ENCODE measurements at places on chromosomes 7 and 10.

DNA sequence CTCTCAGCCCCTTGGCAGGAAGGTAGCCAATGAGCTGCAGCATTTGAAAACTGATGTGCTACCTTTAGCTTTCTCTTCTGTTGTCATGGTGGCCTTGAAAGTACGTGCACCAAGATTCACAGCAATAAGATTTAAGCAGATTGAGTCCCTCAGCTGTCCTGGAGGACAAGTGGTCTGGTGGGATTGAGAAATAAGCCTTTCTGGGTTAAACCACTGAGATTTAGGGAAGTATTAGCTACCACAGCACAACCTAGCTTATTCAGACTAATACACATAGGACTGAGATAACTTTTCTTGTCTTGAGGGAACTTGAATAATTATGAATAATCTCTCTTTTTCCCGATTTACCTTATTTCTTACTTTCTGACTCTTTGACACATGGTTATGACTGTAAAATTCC, 324.0 kb downstream of the PTEN start:
- H3K27ac ChIP-seq = no peak overlapping the region
- no peaks in the 10 kb centered on the region for H3K27me3 ChIP-seq
- H3K36me3 ChIP-seq = no peaks in the 10 kb centered on the region
- no peaks in the 10 kb centered on the region for H3K4me1 ChIP-seq
- H3K4me3 ChIP-seq = no peak overlapping the region

GRCh38 chr10:63375859-63376258, 89.9 kb downstream of the JMJD1C start:
- no peaks in the 10 kb centered on the region for H3K4me1 ChIP-seq
- peaks cover 3% of the 10 kb centered on the region for H3K36me3 ChIP-seq
- no peaks in the 10 kb centered on the region for H3K27me3 ChIP-seq
- no peak overlapping the region for H3K27ac ChIP-seq
- H3K4me3 ChIP-seq = no peak overlapping the region

GRCh38 chr7:158255558-158255957, 332.1 kb downstream of the PTPRN2 start:
- H3K36me3 ChIP-seq = no peaks in the 10 kb centered on the region
- no peak overlapping the region for H3K4me3 ChIP-seq
- no peak for DNase-seq
- H3K27me3 ChIP-seq = no peaks in the 10 kb centered on the region

DNA sequence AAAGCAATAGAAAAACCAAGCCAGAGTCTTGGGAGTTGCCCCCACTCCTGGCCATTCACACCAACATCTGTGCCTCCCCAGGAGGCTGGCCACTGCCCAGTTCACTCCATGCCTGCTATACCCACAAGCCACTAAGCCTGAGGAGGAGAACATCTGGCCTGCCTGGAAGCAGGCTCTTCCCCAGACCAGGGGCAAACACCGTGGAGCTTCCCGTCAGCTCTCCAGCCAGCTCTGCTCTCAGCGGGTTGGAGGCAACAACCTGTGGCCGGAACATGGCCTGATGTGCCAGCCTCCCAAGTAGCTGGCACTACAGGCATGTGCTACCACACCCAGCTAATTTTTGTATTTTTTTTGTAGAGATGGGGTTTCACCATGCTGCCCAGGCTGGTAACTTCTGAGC, 9.1 kb upstream of the PTPRN2 start:
- H3K36me3 ChIP-seq = peaks cover 8% of the 10 kb centered on the region
- peaks cover 6% of the 10 kb centered on the region for H3K27me3 ChIP-seq
- no peak overlapping the region for H3K4me3 ChIP-seq
- DNase-seq = no peak

DNA sequence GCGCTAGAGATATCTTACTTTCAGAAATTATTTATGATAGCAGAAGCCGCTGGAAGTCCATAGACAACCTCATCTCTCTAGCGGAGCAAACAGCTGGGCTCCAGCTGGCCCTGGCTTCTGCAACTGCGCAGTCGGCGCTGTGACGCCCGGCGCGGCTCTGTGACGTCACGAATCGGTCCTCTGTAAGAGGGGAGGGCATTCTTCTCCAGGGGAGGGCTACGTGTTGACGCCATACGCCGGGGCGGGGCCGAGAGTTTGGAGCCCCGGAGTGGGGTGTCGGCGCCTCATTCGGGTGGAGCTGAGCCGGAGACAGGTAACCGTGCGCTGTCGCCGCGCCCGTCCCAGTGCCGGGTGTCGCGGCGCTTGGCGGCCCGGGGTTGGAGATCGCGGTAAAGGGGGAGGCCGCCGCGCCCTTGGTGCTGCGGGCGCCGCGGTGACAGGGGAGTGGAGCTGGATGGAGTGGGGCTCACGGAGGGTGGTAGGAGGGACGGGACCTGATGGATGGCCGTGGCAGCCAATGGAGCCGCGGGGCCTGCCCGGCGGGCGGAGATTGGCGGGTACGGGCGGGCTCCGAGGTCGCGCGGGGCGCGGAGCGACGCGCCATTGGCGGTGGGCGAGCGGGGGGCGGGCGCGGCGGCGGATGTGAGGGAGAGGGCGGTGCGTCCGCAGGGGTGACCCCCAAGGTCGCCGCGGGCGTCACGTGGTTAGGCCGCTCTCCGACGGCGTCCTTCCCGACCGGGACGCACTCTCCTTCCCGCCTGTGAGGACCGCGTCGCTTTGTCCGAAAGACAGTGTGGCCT, at the start of gene OGDH:
OGDH (plus strand) TSS at position 287 of the 800 bp plus-strand sequence. CDS start 17,717 bp downstream, outside the sequence.
- peaks cover 3% of the 10 kb centered on the region for H3K36me3 ChIP-seq
- H3K4me3 ChIP-seq = peak within 1 kb of the TSS; percentile 99
- DNase-seq = peak; percentile 99
- peak within 1 kb of the TSS; percentile 100 for H3K27ac ChIP-seq

- H3K27me3 ChIP-seq = no peaks in the 10 kb centered on the region
- peaks cover 17% of the 10 kb centered on the region for H3K4me1 ChIP-seq
- no peak overlapping the region for H3K4me3 ChIP-seq
- peaks cover 69% of the 10 kb centered on the region for H3K36me3 ChIP-seq
- no peak overlapping the region for H3K27ac ChIP-seq
- no peak for DNase-seq
These were observed 27.7 kb downstream of the SHOC2 start for GRCh38 chr10:110947061-110947595.

GRCh38 chr7:50073093-50073492, 20.0 kb downstream of the ZPBP start:
- no peak overlapping the region for H3K27ac ChIP-seq
- no peak overlapping the region for H3K4me3 ChIP-seq

- no peaks in the 10 kb centered on the region for H3K27me3 ChIP-seq
- no peak overlapping the region for H3K27ac ChIP-seq
- H3K4me3 ChIP-seq = no peak overlapping the region
- DNase-seq = no peak
- H3K36me3 ChIP-seq = no peaks in the 10 kb centered on the region
These were observed 31.9 kb downstream of the ANXA11 start for GRCh38 chr10:80173466-80173865.

GRCh38 chr7:85781606-85782005, 594.8 kb upstream of the SEMA3D start:
- no peak overlapping the region for H3K4me3 ChIP-seq
- H3K27ac ChIP-seq = no peak overlapping the region
- H3K36me3 ChIP-seq = no peaks in the 10 kb centered on the region
- H3K27me3 ChIP-seq = no peaks in the 10 kb centered on the region

DNA sequence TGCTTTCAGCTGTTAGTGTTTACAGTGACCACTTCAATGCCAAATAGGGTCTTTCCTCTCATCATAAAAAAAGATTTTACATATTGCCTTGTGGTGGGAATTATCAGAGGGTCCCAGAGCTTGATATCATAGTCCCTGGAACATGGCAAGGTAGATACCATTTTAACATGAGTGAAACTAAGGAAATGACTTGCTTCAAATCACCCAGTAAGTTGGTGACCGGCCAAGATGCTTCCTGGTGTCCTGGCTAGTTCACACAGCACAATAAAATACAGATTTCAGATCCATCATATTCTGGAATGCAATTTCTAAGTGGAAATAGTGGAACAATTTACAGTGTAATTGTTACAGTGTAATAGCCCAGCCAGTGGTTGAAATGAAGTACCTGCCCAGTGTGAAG, 36.6 kb downstream of the CNNM1 start:
- H3K4me3 ChIP-seq = no peak overlapping the region
- H3K36me3 ChIP-seq = no peaks in the 10 kb centered on the region
- no peak for DNase-seq
- no peak overlapping the region for H3K27ac ChIP-seq
- H3K4me1 ChIP-seq = no peaks in the 10 kb centered on the region
- peaks cover 12% of the 10 kb centered on the region for H3K27me3 ChIP-seq

- peaks cover 24% of the 10 kb centered on the region for H3K27me3 ChIP-seq
- no peak overlapping the region for H3K27ac ChIP-seq
- H3K4me1 ChIP-seq = no peaks in the 10 kb centered on the region
- no peak overlapping the region for H3K4me3 ChIP-seq
- H3K36me3 ChIP-seq = peaks cover 3% of the 10 kb centered on the region
These were observed 402.0 kb upstream of the RNF32 start for GRCh38 chr7:156238366-156239133.

DNA sequence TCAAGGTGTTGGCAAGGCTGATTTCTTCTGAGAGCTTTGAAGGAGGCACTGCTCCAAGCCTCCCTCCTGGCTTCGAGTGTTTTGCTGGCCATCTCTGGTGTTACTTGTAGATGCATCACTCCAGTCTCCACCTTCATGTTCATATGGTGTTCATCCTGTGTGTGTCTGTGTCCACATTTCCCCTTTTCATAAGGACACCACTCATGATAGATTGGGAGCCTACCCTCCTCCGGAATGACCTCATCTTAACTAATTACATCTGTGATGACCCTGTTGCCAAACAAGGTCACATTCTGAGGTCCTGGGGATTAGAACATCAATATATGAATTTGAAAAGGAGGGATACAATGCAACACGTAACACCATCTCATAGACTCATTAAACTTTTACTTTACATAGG, 119.0 kb downstream of the CREB5 start:
- no peak overlapping the region for H3K27ac ChIP-seq
- H3K4me3 ChIP-seq = no peak overlapping the region
- H3K4me1 ChIP-seq = peaks cover 27% of the 10 kb centered on the region
- no peaks in the 10 kb centered on the region for H3K27me3 ChIP-seq

GRCh38 chr7:47581804-47582763, at the start of gene TNS3:
Gene TNS3, minus strand, starts transcription at chr7:47582111. Its CDS starts 142,475 bp downstream, at chr7:47439636.
- H3K27ac ChIP-seq = peak within 1 kb of the TSS; percentile 29
- DNase-seq = peak; percentile 46
- peaks cover 16% of the 10 kb centered on the region for H3K27me3 ChIP-seq
- H3K36me3 ChIP-seq = no peaks in the 10 kb centered on the region
- H3K4me3 ChIP-seq = peak within 1 kb of the TSS; percentile 93

- no peak overlapping the region for H3K4me3 ChIP-seq
- H3K4me1 ChIP-seq = peaks cover 6% of the 10 kb centered on the region
- H3K36me3 ChIP-seq = no peaks in the 10 kb centered on the region
- H3K27ac ChIP-seq = no peak overlapping the region
These were observed 7.7 kb upstream of the CCDC172 start for GRCh38 chr10:116316503-116316902.

- peaks cover 55% of the 10 kb centered on the region for H3K27me3 ChIP-seq
- H3K36me3 ChIP-seq = no peaks in the 10 kb centered on the region
- no peaks in the 10 kb centered on the region for H3K4me1 ChIP-seq
These were observed 11.4 kb upstream of the KCP start for GRCh38 chr7:128921866-128922440.

DNA sequence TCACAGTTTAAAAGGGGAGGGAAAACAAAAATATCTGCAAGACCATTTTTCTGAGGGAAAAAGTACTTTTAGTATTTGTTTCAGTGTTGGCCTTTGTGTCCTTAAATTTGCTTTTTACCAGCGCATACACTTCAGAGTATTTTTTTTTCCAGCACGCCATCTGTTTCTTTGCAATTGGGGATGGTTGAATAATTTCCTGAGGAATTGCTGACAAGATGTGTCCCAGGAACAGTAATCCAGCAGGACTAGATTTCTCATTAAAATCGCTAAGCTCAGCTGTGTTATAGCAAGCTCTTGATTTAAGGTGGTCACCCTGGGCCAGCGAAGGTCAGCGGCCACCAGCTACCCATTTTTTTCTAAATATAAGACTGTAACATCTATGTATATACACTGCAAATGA, 156.9 kb upstream of the RHOBTB1 start:
- no peak for DNase-seq
- H3K4me1 ChIP-seq = no peaks in the 10 kb centered on the region
- H3K27ac ChIP-seq = no peak overlapping the region

DNA sequence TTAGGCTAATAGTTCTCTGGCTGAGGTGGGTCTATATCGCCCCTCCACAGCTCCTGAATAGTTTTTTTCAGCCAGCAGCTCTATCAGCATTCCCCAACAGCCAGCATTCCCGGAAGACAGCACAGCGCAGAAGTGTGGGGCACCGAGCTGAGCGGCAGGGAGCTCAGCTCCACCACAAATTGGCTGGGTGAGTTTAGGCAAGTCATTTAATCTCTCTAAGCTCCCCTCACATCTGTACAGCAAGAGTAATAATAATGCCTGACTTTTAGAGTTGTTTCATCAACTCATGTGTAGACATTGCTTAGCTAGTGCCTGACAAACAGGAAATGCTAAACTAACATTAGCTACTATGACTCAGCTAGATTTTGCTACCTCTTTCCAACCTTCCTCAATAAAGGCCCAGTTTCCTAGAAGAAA, 247.9 kb upstream of the PTN start:
- no peak for DNase-seq
- H3K4me1 ChIP-seq = peaks cover 6% of the 10 kb centered on the region
- no peaks in the 10 kb centered on the region for H3K36me3 ChIP-seq
- no peak overlapping the region for H3K27ac ChIP-seq

- H3K27ac ChIP-seq = no peak overlapping the region
- no peak overlapping the region for H3K4me3 ChIP-seq
- no peak for DNase-seq
- peaks cover 4% of the 10 kb centered on the region for H3K36me3 ChIP-seq
- H3K4me1 ChIP-seq = peaks cover 20% of the 10 kb centered on the region
- H3K27me3 ChIP-seq = peaks cover 10% of the 10 kb centered on the region
These were observed 319.8 kb downstream of the ADARB2 start for GRCh38 chr10:1417574-1417973.

Measured in neural crest cell (in vitro differentiated cells).